ENCODE measurements at places on chromosomes 12 and 14. TPM values are rescaled to one million over a fixed set of nuclear protein-coding genes. Genes with fewer than 3 reads are reported as not detected.

RFX4 gene
- total RNA-seq, result not detected

BCL2L14 gene
- total RNA-seq, result not detected

SSPN gene
- total RNA-seq, result 30.3 TPM

TSHR gene
- not detected for total RNA-seq

SERPINA12 gene
- not detected for total RNA-seq

OLR1 gene
- total RNA-seq, result 3.3 TPM

PLCZ1 gene
- total RNA-seq, result not detected

EIF4B gene
- total RNA-seq, result 512 TPM

ASB2 gene
- 178 TPM for total RNA-seq

YY1 gene
- total RNA-seq, result 53.9 TPM

TGM1 gene
- 0.33 TPM for total RNA-seq

KRT85 gene
- total RNA-seq, result not detected

BDKRB2 gene
- total RNA-seq, result 4.5 TPM

RNASE2 gene
- total RNA-seq, result not detected

LALBA gene
- not detected for total RNA-seq

SOX5 gene
- 10.4 TPM for total RNA-seq

KITLG gene
- total RNA-seq, result 90.6 TPM

TAS2R30 gene
- total RNA-seq, result 9.9 TPM

FAM181A gene
- total RNA-seq, result not detected

PTPRQ gene
- total RNA-seq, result 0.33 TPM

PTCSC3 gene
- total RNA-seq, result not detected

RPS26 gene
- total RNA-seq, result 379 TPM

MBIP gene
- total RNA-seq, result 19.6 TPM
